ENCODE measurements at places on chromosomes 2 and 18. TPM values are rescaled to one million over a fixed set of nuclear protein-coding genes. Genes with fewer than 3 reads are reported as not detected.

Gene C18orf54
- total RNA-seq = 0.44 TPM

Gene SULT1C4
- 3.2 TPM for total RNA-seq

Gene IL1F10
- not detected for total RNA-seq

Gene DGKD
- total RNA-seq = 26.3 TPM

Gene CPLX4
- total RNA-seq = not detected

Gene C2orf92
- 4.2 TPM for total RNA-seq

Gene WDR43
- 105 TPM for total RNA-seq

Gene SEC11C
- total RNA-seq = 14.3 TPM

Gene SNX17
- 62.6 TPM for total RNA-seq

Gene GPR45
- not detected for total RNA-seq

Gene CFC1
- not detected for total RNA-seq

Gene VWA3B
- not detected for total RNA-seq

Gene IMPA2
- total RNA-seq = 391 TPM

Gene IL36RN
- total RNA-seq = not detected

Gene MAP3K19
- not detected for total RNA-seq

Gene PPP1R7
- total RNA-seq = 58.6 TPM

Gene SNORC
- 0.12 TPM for total RNA-seq

Gene RGPD3
- 0.23 TPM for total RNA-seq

Gene OTX1
- not detected for total RNA-seq

Gene FEV
- not detected for total RNA-seq

Gene C2orf66
- total RNA-seq = not detected

Gene LYPD1
- total RNA-seq = 0.34 TPM

Gene PFN4
- total RNA-seq = not detected

Gene SLC9A4
- not detected for total RNA-seq

Gene MBD2
- total RNA-seq = 19.6 TPM

Gene ARHGEF33
- 0.07 TPM for total RNA-seq

Gene C2orf78
- not detected for total RNA-seq

Gene REG1B
- total RNA-seq = not detected

Gene RAB31
- total RNA-seq = 5.0 TPM

Gene FAM110C
- total RNA-seq = not detected

Gene AGAP1
- 13.3 TPM for total RNA-seq

Gene TRABD2A
- total RNA-seq = 0.27 TPM

Gene SLC40A1
- total RNA-seq = 24.8 TPM

Gene SCG2
- total RNA-seq = not detected
